ENCODE measurements at places on chromosomes 4 and X.

GRCh38 chrX:71492231-71493065 is 40.5 kb upstream of the OGT start:
- peak; percentile 9 for DNase-seq

DNA sequence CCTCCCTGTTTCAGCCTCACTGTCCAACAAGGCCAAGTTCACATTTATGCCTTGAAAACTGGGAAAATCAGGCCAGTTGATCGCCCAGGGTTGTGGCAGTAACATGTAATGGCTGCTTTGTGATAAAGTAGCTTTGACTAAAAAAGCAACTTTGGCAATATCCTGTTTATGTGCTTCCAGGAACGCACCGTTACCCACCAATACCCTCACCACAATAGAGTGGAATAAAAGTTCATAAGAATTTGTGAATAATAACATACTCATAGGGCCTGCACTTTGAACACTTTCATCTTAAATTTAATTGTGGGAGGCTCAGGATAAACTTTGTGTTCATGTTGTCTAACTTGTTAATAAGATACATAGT is 80.7 kb upstream of the MAML3 start:
- DNase-seq = no peak

- DNase-seq = no peak
These were observed 215.8 kb upstream of the SFRP2 start for GRCh38 chr4:154004507-154005170.

- no peak for DNase-seq
These were observed 19.7 kb downstream of the CXCL3 start for GRCh38 chr4:74018771-74019170.

GRCh38 chrX:57133706-57134105 is 3.5 kb downstream of the SPIN2A start:
- DNase-seq = no peak

- DNase-seq = no peak
These were observed 6.3 kb downstream of the MEPE start for GRCh38 chr4:87838890-87839591.

GRCh38 chr4:168432419-168433146 is 47.7 kb downstream of the DDX60L start:
- DNase-seq = no peak

DNA sequence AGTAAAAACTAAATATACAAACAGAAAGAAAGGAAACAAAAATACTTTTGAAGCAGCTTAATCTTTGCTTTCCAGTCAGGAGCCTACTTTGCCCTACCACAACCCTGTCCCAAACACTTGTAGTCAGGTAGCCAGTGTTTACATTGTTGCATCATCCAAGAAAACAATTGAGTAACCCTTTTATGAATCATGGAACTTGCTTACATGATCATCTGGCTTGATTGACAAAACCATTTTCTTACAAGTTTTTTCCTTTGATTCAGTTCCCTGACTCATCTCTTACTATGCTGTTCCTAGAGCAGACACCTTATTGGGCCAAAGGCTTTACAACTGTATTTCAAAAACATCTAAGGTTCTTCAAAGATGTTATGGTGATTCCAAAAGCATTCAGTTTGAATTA is 740.1 kb downstream of the KLHL13 start:
- DNase-seq = no peak

GRCh38 chr4:7968262-7968896 is 28.7 kb upstream of the AFAP1 start:
- no peak for DNase-seq

DNA sequence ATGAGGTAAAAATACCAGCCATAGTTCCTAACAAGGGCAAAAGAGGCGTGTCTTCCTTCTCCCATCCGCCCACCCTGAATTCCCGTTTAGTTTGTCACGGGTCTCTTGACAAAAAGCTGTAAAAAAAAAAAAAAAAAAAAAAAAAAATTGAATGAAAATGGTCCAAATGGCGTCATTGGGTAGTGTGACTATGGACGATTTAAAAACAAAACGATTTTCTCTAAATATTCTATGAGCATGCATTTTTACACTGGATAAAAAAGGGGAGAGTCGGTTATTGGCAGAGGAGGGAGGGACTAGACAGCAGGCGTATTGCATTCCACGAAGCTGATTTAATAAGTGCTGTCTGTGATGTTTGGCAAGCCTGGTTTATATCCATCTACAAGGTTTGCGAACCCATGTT is at the start of gene FAM133A:
Gene FAM133A, plus strand, starts transcription at position 338 of the 403 bp plus-strand sequence. CDS start 35,214 bp downstream, outside the sequence.
- no peak for DNase-seq

DNA sequence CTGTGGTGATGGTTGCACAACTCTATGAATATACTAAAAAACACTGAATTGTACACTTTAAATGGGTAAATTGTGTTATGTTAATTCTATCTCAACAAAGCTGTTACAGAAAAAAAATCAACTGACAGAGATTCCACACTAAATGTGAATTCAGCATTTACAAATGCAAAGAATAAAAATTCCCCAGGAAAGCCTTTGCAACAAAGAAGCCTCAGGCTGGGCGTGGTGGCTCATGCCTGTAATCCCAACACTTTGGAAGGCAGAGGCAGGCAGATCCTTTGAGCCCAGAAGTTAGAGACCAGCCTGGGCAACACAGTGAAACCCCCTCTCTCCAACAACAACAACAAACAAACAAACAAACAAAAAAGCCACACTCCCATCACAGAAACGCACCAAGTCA is 8.9 kb downstream of the BCLAF3 start:
- DNase-seq = no peak

- no peak for DNase-seq
These were observed 12.9 kb upstream of the WDR19 start for GRCh38 chr4:39169426-39169825.

GRCh38 chrX:110836001-110836400 is 40.4 kb upstream of the CHRDL1 start:
- no peak for DNase-seq

GRCh38 chr4:69078852-69079251 is 17.4 kb upstream of the UGT2B7 start:
- no peak for DNase-seq

GRCh38 chrX:13816176-13816575 is 717 bp downstream of the GPM6B start:
- no peak for DNase-seq

- DNase-seq = no peak
These were observed 181.6 kb downstream of the LARP7 start for GRCh38 chr4:112818594-112818965.

DNA sequence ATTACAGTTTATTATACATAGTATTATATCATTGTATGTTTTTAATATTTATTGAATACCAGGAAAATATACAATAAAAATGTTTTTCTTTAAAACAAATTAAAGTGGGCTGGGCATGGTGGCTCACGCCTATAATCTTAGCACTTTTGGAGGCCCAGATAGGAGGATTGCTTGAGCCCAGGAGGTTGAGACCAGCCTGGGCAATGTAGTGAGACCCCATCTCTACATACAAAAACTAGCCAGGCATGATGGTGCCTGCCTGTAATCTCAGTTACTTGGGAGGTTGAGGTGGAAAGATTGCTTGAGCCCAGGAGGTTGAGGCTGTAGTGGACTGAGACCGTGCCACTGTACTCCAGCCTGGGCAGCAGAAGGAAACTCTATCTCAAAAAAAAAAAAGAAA is 38.3 kb upstream of the PDS5A start:
- no peak for DNase-seq

- DNase-seq = no peak
These were observed 5.6 kb downstream of the CYSLTR1 start for GRCh38 chrX:78321809-78322208.

DNA sequence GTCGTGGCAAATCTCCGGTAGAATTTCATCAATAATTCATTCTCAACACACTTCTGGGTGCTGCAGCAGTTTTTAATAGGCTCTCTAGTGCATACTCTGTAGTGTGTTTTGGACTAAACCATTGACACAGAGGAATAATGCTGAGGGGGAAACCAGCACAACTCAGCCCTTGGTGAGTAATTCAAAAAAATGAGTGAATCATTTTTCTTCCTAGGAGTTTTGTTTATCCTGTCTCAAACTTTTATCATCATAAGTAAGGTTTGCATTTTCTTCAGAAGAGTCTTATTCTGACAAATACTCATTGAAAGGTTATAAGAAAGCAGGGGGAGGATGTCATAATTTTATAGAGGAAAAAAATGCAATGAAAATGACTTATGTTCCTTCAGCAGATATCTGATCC is 2542.7 kb downstream of the PCDH7 start:
- DNase-seq = no peak

- DNase-seq = peak; percentile 12
These were observed 545.2 kb downstream of the C4orf33 start for GRCh38 chr4:129641179-129641578.

Measured in stimulated activated CD4-positive, alpha-beta T cell treated with anti-CD3 and anti-CD28 coated beads, Interleukin-1b, Interleukin-23, amount 100 ng/mL, for 24 hours (primary cell).